Motor neuron (in vitro differentiated cells): ENCODE measurements at places on chromosomes 12 and 14. TPM values are rescaled to one million over a fixed set of nuclear protein-coding genes. Genes with fewer than 3 reads are reported as not detected.

MFAP5 gene
- total RNA-seq, result not detected in 2 replicates

MTA1 gene
- 61.8 and 64.3 TPM in 2 replicates for total RNA-seq

SGPP1 gene
- 10.4 and 10.5 TPM in 2 replicates for total RNA-seq

- no peak for ATAC-seq
Measured at GRCh38 chr12:42463671-42464070, 125.9 kb downstream of the PRICKLE1 start.

DNA sequence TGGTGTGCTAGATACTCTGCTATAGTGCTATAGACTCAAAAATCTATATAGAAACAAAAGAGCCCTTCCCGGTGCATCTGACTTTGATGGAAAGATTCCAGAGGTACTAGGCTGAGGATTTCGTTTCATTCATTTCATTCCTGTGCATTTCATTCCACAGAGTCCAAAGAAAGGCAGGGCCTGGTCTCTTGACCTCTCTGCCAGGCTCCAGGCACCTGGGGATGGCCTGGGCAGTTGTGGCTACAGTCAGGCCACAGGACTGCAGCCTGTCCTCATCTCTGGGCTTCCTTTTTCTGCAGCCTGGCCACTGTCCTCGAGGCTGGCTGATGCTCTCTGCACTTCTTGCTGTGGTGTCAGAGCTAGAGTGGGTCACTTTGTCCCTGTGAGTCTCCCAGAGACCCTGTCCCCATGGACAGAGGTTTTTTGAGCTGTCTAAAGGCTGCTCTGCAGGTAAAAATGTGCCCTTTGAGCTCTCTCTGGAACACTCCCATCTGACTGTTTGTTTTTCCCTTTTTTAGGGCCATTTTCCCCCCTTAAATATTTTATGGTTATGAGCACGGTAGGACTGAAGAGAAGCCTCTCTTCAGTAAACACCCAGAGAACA lies 3.2 kb upstream of the VDR start:
- no peak for ATAC-seq
